ENCODE measurements at places on chromosomes 16 and 17.

- no peak for DNase-seq
Observed at GRCh38 chr17:48613862-48614694, 1.0 kb downstream of the HOXB8 start.

DNA sequence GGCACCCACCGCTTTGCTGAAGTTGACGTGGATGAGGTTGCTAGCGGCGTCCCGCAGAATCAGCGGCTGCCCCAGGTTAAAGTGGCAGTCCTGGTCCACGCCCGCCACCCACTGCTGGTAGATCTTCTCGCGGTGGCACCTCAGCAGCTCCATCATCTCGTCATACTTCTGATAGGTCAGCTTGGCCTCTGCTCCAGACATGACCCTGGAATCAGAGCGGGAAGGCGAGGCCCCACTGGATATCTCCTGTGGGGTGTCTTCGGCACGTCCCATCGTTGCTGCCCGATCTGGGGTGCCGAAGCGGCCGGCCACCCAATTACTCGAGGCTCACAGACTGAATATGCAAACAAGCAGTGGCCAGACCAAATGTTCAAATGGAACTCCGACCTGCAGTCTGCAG, 16.5 kb downstream of the DNAH17 start:
- DNase-seq, result no peak

DNA sequence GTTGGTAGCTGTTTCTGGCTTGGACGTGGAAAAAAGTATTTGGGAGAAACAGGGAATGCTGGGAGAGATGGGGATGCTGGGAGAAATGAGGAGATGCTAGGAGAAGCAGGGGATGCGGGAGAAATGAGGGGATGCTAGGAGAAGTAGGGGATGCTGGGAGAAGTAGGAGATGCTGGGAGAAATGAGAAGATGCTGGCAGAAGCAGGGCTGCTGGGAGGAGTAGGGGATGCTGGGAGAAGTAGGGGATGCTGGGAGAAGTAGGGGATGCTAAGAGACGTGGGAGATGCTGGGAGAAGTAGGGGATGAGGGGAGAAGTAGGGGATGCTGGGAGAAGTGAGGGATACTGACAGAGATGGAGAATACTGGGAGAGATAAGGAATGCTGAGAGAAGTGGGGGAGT, 45.6 kb upstream of the IL34 start:
- no peak for DNase-seq

DNA sequence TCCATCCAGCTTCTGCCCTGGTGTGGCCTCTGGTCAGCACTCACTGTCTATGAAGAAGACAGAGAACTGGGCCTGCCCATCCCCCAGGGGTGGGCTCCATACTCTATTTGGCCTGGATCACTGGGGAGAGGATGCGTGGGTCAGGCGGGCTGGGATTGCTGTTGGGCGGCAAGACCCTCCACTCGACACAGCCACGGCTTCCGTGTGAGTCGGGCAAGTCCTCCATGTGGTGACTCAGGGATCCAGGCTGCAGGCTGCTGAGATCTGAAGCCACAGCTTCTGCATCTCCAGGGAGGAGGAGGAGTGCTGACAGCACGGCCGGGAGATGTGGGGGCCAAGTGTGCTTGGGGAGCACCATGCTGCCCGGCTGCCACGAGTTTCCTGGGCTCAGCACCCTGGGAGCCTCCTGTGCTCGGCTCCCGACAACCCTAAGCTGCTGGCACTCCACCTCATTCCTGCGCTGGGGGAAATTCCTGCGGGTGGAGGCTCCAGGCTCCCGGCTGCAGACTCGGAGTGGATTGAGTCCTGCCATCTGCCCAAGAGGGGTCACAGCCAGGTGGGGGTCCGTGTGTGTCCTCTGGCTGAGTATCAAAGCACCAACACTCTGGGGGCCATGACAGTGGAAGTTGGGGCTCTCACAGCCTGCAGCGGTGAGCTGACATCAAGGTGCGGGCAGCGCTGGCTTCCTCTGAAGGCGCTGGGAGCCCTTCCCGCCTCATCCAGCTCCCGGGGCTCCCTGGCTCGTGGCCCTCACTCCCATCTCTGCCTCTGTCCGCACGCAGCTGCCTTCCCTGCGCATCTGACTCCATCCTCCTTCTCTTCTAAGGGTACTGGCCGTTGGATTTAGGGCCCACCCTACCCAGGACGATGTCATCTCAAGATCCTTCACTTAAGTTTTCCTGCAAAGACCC, 24.4 kb upstream of the CBFA2T3 start:
- peak; percentile 63 for DNase-seq

- no peak for DNase-seq
Observed at GRCh38 chr16:57571098-57571497, 28.7 kb downstream of the ADGRG5 start.

GRCh38 chr17:75133001-75133400, 1.5 kb upstream of the NT5C start:
- no peak for DNase-seq

GRCh38 chr17:82202981-82203380, 9.7 kb downstream of the CCDC57 start:
- no peak for DNase-seq

DNA sequence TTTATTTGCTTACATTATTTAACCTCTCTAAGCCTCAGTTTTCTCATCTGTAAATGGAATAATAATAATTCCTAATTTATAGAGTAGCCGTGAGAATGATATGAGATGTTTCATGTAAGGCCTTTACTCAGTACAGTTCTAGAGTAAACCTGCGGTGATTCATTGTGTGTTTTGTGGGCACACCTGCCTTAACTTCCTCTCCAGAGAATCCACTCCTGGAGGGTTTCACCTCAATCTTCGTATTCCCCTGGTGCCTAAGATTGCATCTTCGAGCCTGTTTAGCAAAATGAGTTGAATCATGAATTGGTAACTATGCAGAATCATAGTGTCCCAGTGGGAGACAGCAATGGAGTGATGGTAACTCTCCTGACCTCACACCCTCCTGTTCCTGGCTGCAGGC, 52.3 kb downstream of the DNAH2 start:
- DNase-seq, result no peak

DNA sequence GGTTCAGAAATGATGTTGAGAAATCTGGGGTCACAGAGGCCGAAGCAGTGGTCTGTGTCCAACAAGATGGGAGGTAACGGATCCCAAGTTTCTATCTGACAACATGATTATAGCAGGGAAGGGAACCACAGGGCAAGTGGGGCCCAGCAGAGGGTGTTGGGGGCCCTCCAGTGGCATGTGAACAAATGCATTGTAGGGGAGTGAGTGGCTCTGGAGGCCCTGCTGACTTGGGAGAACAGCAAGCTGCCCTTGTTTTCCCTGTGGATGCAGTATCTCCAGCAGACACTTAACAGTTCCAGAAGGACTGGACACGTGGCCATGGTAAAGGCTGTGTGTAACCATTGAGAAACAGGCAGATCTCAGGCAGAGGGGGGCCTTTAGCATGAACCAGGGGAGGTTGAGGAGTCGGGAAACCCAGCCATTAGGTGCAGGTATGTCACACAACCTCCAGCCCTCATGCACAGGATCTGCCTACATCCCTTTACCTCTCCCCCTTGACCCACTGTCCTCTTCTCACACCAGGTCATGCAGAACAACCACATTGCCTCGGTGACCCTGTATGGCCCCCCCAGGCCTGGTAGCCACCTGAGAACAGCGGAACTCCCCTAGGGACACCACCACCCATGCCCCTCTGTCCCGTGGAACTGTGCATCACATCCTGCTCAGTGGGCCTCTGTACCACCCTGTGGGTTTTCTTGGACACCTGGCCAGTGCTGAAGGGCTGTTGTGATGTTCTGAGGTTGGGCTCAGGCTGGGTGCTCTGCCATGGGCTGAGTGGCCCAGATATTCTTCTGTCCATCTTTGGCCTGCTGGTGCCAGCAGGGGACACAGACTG, 4.1 kb downstream of the B3GNT9 start:
- DNase-seq, result no peak

DNA sequence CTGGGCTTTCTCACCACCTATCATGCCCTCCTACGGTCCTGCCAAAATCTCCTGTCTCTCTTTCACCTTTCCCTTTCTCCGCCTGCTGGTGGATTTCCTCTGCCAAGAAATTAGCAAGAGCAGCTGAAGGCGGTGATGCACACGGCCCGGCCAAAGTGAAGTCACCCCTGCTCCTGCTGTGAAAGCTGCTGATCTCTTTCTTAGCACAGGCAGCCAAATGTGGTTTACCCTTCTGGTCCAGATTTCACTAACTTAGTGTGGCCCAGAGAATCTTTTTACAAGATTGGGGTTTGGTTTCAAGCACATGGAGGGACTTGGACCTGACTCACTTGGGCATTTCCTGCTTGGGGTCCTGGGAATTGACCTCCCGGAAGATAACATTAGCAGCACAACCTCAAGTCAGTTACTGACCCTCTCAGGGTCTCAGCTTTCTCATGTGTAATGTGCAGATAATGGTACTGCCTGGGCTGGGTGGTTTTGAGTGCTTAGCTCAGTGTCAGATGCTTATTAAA, 155.7 kb downstream of the SOCS1 start:
- no peak for DNase-seq

DNA sequence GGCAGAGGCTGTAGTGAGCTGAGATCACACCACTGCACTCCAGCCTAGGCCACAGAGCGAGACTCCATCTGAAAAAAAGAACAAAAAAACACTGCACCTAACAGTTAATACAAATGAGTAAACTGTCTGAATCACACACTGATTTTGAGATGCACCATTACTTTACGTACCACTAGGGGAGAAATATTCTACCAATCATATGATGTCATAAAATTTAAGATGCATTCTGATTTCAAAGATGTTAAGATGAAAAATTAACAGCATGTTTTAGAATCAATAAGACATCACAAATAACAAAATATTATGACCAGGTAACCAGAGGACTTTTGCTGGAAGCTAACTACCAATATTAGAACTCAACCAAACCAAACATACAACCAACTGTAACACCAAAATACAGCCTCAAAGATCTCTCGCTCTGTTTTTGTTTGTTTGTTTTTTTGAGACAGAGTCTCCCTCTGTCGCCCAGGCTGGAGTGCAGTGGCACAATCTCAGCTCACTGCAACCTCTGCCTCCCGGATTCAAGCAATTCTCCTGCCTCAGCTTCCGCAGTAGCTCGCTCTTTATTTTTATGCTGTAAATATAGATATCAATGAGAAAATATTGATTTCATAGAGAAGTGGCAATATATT, 31.6 kb downstream of the GLG1 start:
- no peak for DNase-seq

DNA sequence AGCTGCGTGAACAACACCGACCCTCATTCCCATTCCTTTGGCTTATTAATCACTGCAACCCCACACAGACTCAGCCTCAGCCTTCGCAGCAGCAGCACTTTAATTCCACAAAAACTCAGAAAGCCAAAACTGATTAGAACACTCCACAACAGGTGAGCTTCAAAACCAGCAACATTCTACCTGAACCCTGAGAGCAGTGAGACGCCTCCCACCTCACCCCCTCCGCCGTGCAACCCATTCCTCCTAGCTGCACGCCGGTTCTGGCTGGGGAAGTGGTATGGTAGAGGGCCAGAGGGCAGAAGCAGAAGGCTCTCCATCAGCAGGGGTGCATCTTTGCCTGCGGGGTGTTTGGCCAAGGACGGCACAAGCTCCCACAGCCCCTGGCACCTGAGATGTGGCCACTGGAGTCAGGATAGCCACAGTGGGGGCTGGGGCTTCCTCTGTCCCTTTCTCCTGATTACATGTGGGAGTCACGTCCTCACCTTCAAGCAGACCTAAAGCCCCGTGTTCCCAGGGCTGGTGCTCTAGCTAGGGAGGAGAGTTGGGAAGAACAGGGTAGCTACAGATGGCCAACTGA, 1.6 kb downstream of the BORCS6 start:
- DNase-seq, result no peak

DNA sequence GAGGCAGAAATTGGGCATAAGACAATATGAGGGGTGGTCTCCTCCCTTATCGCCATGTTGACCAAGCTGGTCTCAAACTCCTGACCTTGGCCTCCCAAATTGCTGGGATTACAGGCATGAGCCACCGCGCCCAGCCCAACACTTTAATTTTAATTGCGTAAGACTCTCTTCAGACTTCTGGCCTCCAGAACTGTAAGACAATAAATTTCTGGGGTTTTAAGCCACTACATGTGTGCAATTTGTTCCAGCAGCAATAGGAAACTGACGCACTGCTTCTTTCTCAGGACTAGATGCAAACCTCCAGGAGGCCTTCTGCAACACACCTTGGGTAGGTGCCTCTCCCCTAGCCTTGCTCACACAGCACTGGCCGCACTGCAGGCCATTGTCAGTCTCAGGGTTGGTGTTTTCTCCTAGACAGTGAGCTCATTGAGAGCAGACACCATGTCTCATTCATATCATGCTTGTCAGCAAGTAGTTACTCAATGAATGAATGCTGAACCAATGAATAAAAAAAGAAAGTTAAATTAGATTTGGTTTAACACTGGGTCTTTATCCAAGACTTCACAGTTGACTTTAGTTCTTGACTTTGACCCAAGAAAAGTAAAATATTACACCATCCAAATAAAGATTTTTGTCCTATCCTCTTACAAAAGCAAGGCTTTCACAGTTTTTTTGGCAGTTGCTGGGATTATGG, 5.5 kb upstream of the ACSF2 start:
- no peak for DNase-seq

- no peak for DNase-seq
Observed at GRCh38 chr16:66682271-66682670, 14.3 kb downstream of the CMTM4 start.

- DNase-seq, result no peak
Observed at GRCh38 chr16:86170720-86171119, 271.8 kb downstream of the IRF8 start.

GRCh38 chr16:9114112-9114511, 22.7 kb downstream of the HAPSTR1 start:
- no peak for DNase-seq

GRCh38 chr17:35287286-35287811, 44.5 kb downstream of the SLFN5 start:
- no peak for DNase-seq

DNA sequence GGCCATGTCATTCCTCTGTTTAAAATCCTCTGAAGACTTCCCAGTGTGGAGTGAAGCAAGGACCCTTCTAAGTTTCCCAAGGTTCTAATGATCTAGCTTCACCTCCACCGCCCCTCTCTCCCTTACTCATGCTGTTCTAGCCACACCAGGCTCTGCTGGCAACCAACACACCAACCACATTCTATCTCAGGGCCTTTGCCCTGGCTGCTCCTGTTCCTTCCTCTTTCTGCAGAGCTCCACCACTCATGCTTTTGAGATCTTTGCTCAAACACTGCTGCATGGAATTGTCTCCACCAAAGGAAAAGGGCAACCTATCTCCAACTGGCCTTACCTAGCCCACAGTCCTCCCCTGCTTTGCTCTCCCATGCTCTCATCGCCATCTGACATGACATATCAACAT, 128.7 kb downstream of the XYLT1 start:
- DNase-seq, result no peak

- DNase-seq, result no peak
Observed at GRCh38 chr17:28466001-28466400, 7.4 kb upstream of the SLC13A2 start.

GRCh38 chr17:76053246-76054111, 18.8 kb downstream of the SRP68 start:
- peak; percentile 50 for DNase-seq

GRCh38 chr17:28744104-28744971, 527 bp downstream of the TRAF4 start:
- peak; percentile 75 for DNase-seq

GRCh38 chr17:44408786-44409185, 19.3 kb upstream of the ITGA2B start:
- DNase-seq, result no peak

Data from urothelium cell line (cell line).